ENCODE measurements at places on chromosomes 13 and 19. TPM values are rescaled to one million over a fixed set of nuclear protein-coding genes. Genes with fewer than 3 reads are reported as not detected.

IGSF23 gene
- total RNA-seq, result not detected

APOE gene
- total RNA-seq, result 61.3 TPM

PODNL1 gene
- total RNA-seq, result not detected

CPAMD8 gene
- total RNA-seq, result 221 TPM

PRKD2 gene
- total RNA-seq, result 40.8 TPM

TMEM145 gene
- not detected for total RNA-seq

ZNF844 gene
- 1.2 TPM for total RNA-seq

SACS gene
- 1.4 TPM for total RNA-seq

APOC4 gene
- total RNA-seq, result not detected

RUBCNL gene
- total RNA-seq, result 5.0 TPM

UTP14C gene
- 21.7 TPM for total RNA-seq

S1PR5 gene
- not detected for total RNA-seq

KRTDAP gene
- total RNA-seq, result not detected

F2RL3 gene
- 6.8 TPM for total RNA-seq

DNAAF3 gene
- 1.9 TPM for total RNA-seq

SLITRK5 gene
- not detected for total RNA-seq

ITPKC gene
- 17.8 TPM for total RNA-seq

RNF113B gene
- total RNA-seq, result not detected

IQCN gene
- 3.9 TPM for total RNA-seq

FGF21 gene
- total RNA-seq, result not detected

KLK12 gene
- not detected for total RNA-seq

JSRP1 gene
- total RNA-seq, result not detected

RPL18 gene
- total RNA-seq, result 1,768 TPM

LILRB1 gene
- total RNA-seq, result 0.37 TPM

TTYH1 gene
- total RNA-seq, result not detected

KCNJ14 gene
- total RNA-seq, result 4.6 TPM

ANKLE1 gene
- not detected for total RNA-seq

LIPE gene
- 7.5 TPM for total RNA-seq

S1PR4 gene
- not detected for total RNA-seq

SIX5 gene
- total RNA-seq, result 25.9 TPM

PRRG2 gene
- 5.9 TPM for total RNA-seq

NLRP7 gene
- total RNA-seq, result not detected

KASH5 gene
- not detected for total RNA-seq

ERICH4 gene
- total RNA-seq, result not detected
